Left kidney (tissue), 8 donors: ENCODE measurements at places on chromosomes 2 and 18. TPM values are rescaled to one million over a fixed set of nuclear protein-coding genes. Genes with fewer than 3 reads are reported as not detected.

- no peak for DNase-seq
These were observed 204.6 kb downstream of the EIPR1 start for GRCh38 chr2:3173031-3173430.

DNA sequence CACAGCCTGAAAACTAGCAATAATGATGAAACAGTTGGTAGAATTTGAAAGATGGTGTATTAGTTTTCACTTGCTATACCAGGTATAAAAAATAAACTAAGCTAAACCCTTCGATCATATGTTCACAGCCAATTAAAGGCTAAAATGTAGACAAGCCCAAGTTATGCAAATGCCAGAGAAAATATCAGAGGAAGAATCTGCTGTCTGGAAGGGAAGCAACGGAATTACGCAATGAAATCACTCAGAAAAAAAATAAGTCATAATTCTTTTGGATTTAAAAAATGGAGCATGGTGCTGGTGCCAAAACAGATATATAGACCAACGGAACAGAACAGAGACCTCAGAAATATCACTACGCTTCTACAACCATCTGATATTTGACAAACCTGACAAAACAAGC is 108.3 kb downstream of the ARL4C start:
- no peak for DNase-seq

- DNase-seq: no peak
These were observed 232.5 kb downstream of the TDRD15 start for GRCh38 chr2:21356086-21356856.

DNA sequence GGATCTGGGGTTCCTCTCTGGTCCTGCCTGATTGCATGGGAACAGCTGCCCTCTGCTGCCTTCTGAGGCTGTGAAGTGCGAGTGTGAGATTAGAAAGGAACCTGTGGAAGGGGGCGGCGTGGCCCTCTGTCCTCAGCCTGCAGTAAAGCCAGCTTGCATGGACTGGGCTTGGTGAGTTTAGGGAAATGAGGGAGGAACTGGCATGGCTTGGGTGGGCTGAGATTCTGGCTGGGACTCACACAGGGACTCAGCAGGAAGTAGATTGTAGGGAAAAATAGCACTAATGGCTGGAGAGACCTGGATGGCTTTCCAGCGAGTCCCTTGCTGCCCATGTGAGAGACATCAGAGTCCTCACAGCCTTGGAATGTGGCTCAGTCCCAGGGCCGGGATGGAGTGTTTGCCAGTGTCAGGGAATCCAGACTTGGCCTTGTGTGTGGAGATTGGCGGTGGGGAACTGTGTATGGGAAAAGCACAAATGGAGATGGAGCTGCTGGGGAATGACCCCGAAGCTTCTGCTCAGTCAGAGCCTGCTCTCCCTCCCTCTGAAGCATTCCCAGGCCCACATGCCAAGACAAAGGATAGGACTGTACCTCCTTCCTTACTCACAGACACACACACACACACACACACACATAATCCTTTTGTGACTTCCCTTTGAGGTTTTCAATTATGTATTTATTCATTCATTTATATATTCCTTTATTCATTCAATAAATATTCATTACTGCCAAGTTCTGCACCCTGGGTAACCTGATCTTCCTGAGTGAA is 115.4 kb downstream of the ACAA2 start:
- no peak for DNase-seq

DNA sequence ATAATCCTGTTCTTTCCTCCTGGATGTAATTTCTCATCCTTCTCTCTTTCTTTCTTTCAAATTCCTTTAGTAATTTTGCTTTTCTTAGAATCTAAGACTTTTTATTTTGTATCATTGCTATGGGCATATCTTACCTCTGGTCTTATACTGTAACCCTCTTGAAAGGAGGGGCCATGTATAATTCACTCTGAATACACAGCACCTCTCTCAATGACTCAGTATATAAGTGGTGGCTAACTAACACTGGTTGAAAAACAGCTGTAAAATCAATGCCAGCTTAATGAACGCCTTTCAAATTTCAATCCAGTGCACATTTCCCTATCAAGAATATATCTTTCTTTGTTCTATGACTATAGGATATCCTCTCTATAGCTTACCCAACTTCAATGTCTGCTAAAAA is 53.7 kb downstream of the CWC22 start:
- no peak for DNase-seq

The CIB4 gene
- polyA plus RNA-seq: 0.48 TPM

The ANKAR gene
- 17.1 TPM for polyA plus RNA-seq

The KYNU gene
- 5.3 TPM for polyA plus RNA-seq

The RSAD2 gene
- polyA plus RNA-seq: 5.3 TPM

GRCh38 chr2:221969087-221969829 is 329.5 kb downstream of the PAX3 start:
- DNase-seq: peak; percentile 36

GRCh38 chr2:218332920-218333645 is 23.6 kb upstream of the CATIP start:
- no peak for DNase-seq

DNA sequence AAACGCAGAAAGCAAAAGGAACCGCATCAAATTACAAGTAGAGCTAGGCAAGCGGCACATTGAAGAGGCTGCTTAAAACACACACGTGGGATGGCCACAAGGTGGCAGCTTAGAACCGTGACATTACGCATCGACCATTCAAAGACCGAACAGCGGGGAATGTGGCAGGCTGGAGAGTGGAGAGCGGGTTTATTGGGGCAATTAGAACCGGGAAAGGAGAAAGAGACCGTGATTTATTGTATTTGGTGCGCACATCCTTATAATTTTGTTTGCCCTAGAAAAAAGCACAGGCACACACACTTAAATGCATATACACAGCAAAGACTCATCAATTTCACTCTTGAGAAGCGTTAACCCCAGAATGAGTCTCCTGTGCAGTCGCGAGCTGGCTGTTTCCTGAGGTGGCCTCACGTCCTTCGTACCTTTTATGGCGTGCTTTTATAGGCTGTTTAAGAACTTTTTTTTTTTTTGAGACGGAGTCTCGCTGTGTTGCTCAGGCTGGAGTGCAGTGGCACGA is 31.7 kb upstream of the MEP1B start:
- peak; percentile 92 for DNase-seq

DNA sequence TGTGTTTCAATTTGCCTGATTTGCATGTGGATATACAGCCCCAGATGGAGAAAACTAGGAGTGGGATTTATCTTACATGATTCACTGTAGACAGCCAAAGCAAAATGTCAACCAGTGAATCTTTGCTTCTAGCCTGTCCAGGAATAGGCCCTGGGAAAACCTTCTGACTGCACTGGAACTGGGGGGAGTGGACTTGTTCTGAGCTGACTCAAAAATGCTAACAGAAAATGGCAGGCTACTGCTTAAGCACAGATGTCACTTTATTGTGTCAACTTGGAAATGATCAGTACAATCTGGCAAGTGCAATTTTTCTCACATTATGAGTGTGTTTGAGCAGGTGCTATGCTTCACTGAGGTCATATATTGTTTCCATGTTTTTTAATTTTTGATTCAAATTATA is 593.7 kb downstream of the NRXN1 start:
- DNase-seq: no peak

The ACADL gene
- 31.5 TPM for polyA plus RNA-seq

The KIAA2012 gene
- 0.12 TPM for polyA plus RNA-seq

GRCh38 chr2:199922856-199923255 is 11.8 kb downstream of the C2orf69 start:
- no peak for DNase-seq

The GULP1 gene
- 67.8 TPM for polyA plus RNA-seq

The DAPL1 gene
- 37.6 TPM for polyA plus RNA-seq

DNA sequence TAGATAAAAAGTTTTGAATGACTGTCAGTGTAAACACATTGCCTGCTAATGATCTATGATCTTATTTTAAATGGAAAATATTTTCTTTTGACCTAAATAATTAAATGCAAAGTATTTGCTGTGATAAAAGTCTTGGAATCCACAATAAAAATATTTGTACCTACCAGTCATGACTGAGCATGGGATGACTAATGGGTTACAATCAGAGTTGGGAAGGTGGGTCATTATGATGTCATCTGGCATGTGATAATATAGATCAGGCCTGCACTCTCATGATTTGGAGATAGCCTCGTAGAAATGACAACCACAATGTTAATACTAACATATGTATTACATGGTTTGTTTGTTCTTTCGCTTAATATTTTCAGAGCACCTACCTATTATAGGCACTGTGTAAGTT is 848.8 kb upstream of the KLHL29 start:
- no peak for DNase-seq

The HOXD13 gene
- 0.20 TPM for polyA plus RNA-seq

DNA sequence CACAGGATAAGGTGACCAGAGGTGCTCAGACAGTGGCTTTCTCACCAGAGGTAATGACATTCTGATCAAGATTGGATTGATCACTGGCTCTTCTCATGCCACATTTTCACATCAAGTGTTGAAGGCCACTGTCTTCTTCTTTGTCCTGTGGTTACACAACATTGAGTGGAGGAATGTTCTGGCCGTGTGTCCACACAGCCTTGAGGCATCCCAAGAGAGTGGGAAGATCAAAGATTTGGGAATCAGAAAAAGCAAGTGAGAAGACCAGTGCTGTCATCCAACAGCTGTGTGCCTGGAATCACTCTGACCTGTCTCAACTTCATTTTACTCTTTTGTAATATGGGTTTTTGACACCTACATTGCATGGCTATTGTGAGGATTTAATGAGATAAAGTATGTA is 67.4 kb downstream of the IL1R2 start:
- no peak for DNase-seq

- DNase-seq: no peak
These were observed 394.9 kb upstream of the TRIB2 start for GRCh38 chr2:12321886-12322285.

DNA sequence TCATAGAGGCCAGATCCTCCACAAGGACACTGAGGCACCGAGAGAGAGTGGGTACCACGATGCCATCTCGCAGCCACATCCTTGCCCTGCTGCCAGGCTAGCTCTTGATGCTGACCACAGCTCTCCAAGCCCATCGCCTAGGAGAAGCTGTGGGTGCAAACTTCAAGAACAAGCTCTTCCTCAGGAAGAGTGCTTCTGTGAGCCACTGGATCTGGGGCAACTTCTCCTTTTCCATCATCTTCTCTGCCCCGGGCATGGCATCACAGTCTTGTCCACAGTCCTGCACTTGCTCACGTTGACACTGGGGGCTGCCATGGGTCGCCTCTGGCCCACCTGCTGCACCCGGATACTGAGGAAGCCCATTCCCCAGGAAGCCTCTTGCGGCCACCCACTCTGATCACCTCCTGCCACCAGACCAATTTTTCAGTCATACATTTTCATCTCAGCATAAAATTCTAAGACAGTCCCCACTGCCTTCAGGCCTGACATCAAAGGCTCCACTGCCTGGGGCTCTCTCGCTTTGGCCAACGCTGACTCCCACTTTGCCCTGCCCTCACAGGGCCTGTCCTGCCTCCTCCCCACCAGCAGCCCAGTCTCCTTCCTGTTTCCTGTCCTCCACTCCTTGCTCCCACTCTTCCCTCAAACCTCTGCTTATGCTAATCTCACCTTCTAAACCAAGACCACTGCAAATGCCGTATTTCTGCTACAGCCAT is 243.9 kb downstream of the AFF3 start:
- DNase-seq: no peak

DNA sequence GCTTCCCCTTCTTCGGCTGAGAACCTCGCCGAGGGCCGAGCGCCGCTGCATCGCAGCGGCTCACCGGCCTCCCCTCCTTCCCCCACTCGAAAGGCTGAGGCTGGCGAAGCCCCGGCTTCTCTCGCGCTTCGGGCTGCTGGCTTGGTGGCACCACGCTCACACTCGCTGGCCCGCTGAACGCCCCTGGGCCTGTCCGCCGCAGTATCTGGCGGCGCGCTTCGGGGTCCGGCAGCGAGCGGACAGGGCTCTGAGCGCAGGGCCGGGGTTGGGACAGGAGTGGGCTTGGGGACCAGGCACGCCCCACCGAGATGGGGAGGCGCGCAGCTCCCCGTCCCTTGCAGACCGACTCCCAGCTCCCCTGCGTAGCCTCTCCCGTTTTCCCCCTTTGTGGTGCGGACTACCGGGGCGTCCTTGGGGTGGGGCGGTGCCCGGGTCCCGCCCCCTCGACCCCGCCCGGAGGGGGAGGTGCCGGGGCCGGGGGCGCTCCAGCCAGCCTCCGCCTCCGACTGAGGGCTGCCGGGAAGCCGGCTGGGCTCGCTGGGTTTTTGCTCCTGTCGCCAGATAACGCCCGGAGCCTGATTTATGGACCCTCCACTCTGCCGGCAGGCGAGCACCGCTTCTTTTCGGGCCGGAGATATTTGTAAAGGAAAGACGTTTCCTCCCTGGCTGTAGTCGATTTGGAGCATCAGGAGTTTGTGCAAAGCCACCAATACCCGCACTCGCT is 3.8 kb downstream of the GBX2 start:
- DNase-seq: no peak

The TIGD1 gene
- polyA plus RNA-seq: 14.2 TPM

The SCYGR3 gene
- polyA plus RNA-seq: not detected

- DNase-seq: peak; percentile 48
These were observed at the start of gene GPR155 for GRCh38 chr2:174486563-174487107. GPR155 (minus strand) TSS chr2:174487029; CDS start chr2:174481956, 5,073 bp downstream.

GRCh38 chr18:79965119-79965902 is 868 bp downstream of the HSBP1L1 start:
- no peak for DNase-seq

GRCh38 chr2:33160191-33160590 is 213.4 kb downstream of the LTBP1 start:
- no peak for DNase-seq

GRCh38 chr18:75365837-75366236 is 61.7 kb downstream of the SMIM21 start:
- DNase-seq: no peak

GRCh38 chr2:241546771-241547498 is 11.6 kb upstream of the BOK start:
- DNase-seq: no peak

GRCh38 chr2:588074-588645 is 89.0 kb downstream of the TMEM18 start:
- no peak for DNase-seq

GRCh38 chr2:129667577-129667976 is 311.9 kb upstream of the RAB6C start:
- DNase-seq: no peak

DNA sequence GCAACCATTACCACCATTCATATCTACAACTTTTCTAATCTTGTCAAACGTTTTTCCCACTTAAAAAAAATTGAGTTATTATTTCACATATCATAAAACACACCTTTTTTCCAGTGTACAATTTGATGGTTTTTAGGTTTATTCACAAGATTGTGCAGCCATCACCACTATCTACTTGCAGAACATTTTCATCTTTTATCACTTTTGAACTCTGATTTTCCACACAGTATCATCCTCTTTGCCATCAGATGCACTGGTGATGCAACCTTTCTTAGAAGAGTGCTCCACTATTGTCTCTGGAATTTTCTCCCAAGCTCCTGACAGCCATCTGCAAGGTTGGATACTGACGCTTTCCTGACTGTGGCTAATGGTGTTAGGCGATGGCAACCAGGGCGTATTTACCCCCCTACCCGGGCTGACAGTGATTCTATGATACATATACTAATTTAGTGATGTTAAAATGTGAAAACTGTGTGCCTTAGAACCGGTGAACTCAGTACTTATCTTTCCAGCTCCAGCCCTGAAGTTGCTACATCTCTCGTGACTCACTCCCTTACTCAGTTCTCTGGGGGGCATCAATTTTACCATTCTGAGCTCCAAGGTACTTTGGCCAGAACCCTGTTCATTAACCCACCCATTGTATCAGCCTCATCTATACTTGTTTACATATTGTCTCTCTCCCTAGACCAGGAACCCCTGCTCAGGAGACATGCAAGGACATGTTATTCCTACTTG is 105.4 kb upstream of the SPRED2 start:
- no peak for DNase-seq
